ENCODE measurements at places on chromosomes 1 and 21.

DNA sequence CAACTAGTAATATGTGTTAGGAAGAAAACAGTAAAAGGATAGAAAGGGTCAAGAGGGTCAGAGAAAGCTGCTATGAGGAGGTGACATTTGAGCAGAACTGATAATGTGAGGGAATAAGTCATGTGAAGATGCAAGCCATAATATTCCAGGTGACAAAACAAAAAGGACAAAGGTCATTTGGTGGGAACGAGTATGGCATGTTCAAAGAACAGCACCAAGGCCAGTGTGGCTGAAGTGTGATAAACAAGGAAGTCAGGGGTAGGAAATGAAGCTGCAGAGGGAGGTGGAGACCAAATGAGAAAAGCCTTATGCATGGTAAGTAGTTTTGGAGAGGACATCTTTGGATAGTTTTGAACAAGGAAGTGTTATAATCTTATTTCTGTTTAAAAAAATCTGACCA, 46.7 kb downstream of the LPGAT1 start:
- no peak for DNase-seq

GRCh38 chr1:211420845-211421454, 71.0 kb downstream of the RD3 start:
- DNase-seq: peak; percentile 21

DNA sequence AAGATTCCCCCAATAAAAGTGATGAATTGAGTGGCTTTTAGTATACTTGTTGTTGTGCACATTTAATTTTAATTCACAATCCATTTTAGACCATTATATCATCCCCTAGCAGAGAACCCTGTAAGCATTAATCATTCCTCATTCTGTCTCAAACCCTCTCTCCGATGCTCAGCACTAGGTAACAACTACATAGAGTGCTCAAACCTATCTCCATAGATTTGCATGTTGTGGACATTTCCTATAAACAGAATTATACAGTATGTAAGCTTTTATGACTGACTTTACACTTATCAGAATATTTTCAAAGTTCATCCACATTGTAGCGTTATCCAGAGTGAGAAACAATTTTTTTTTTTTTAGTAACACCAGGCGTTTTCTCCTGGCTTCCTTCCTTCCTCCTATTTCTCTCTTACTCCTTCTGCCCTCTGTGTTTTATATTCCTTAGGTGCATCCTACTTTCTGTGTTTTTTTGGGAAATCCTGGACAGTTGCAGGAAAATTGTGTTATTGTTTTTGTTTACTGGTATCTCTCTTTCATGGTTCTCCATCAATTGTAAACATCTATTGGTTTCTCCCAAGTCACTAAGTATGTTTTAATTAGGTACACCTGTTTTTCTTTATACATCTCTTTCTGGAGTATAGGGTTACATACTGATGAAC, 1528.0 kb upstream of the TPTE start:
- no peak for DNase-seq

- DNase-seq: no peak
These were observed 11.9 kb upstream of the CBR3 start for GRCh38 chr21:36122977-36123376.

- DNase-seq: no peak
These were observed 22.8 kb upstream of the STRIP1 start for GRCh38 chr1:110011527-110012041.

DNA sequence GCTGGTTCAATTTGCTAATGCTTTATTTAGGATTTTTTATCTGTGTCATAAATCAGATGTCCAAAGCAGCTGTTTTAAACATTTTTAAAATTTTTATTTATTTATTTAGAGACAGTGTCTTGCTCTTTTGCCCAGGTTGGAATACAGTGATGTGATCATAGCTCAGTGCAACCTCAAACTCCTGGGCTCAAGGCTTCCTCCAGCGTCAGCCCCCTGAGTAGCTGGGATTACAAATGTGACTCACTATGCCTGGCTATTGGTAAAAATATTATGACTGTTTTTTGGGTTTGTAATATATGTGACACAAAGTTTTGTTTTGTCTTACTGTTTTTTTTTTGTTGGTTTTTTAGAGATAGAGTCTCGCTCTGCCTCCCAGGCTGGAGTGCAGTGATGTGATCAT, 11.8 kb downstream of the ZBED6 start:
- DNase-seq: no peak

DNA sequence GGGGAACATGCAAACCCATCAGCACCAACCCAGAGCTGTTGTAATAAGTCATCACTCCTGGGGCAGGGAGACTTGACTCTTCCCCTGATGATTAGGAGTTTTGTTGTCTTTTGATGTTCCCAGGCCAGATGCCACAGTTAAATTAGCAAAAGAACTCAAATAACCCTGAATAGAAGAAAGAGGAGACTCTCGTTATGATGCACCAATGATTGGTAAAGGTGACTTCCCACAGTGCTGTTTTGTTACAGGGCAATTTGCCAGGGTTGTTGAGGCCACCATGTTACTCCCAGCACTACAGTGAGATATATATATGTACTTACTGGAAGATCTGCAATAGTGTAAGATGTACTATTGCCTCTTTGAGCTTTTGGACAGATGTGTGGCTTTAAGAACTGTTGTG, 24.3 kb upstream of the RCAN1 start:
- no peak for DNase-seq

DNA sequence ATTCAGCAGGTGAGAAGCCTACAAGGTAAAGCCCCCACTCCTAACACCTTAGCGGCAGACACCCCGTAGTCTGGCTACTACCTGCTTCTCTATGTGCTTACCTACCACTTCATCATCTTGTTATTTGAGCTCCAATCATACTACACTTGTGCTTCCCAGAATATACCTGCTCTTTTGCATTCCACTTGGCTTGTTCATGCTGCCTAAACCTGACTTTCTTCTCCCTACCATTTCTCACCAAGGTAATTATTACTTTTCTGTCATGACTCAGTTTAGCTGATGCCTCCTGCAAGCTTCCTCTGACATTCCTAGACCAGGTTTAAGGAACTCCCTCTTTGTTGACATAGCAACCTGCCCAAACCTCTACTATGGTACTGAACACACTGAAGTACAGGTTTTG, 495.6 kb upstream of the C1orf87 start:
- no peak for DNase-seq

DNA sequence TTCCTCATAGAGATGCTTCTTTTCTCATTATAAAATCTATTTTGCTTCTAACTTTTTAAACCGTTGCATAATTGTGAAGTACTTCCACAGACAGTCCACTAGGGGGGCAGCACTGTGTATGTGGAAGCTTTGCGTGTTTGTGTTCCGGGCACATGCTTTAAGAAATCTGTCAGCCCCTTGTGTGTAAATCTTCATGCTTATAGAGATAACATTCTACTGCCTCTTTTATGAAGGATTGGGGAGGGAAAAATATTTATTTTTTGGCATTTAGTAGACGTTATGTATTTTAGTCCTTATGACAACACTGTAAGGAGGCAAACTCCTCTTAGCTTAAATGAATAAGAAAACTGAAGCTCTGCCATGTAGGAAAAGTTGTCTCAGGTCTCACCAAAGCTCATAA, 157.3 kb upstream of the PTGFR start:
- no peak for DNase-seq

GRCh38 chr21:40595806-40596205, 251.2 kb downstream of the DSCAM start:
- no peak for DNase-seq

DNA sequence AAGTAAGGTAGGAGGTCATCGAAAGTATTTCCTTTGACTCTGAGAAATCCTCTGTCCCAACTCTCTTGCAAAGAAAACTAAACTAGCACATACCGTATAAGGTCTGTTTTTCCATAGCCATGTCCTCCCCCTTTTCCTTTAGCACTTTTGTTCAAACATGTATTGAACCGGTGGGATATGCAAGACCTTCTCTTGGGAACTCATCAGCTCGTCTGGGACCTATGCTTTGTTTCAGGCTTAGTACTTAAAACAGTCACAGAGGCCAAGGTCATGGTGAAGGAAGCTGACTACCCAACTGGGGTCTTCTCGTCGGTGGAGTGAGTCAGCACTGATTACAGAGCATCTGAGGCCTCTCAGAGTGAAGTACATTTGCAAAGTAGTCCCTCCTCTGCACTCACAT, 185.0 kb downstream of the ZBTB18 start:
- no peak for DNase-seq

DNA sequence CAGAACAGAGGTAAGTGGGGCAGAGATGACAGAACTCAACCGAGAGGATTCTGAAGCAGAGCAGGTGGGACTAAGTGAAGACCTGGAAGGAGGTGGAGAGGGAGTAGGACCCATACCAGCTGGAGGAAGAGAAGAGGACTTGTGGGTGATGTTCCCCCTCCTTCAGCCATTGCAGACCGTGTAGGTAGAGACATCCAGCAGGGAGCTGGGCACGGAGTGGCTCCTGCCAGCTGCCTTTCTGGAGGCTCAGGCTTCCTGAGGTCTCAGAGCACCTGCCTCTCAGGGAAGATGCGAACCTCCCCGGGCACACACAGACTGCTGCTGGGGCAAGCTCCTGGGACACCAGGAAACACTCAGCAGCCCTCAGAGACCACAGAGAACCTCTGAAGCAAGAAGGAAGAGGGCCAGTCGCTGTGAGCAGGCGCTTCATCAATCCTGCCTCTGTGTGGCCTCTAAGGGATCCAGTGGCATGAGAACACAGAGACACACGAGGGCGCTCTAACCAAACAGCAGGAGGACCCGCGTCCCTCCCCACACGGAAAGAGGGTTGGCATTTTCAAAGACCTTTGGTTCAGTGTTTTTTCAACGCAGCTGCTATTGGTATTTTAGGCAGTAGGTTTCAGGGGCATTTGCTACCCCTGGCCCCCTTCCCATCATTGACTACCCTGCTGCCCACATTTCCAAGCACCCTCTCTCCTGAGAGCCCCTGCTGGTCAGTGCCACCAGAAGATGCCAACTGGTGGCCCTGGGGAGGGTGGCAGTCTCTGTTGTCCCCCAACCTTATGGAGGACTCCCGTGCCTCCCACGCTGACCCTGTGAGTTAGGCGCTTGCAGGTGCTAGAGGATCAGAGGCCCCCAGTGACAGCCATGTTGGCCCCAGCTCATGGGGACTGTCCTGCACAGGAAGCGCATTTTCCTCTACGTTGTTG, 89.6 kb upstream of the EDN2 start:
- DNase-seq: peak; percentile 62

- DNase-seq: no peak
These were observed 174.4 kb upstream of the FGGY start for GRCh38 chr1:59122527-59122926.

- DNase-seq: no peak
These were observed 58.1 kb downstream of the EDN2 start for GRCh38 chr1:41426201-41426890.

GRCh38 chr1:37399205-37399604, 75.2 kb upstream of the ZC3H12A start:
- DNase-seq: no peak

- no peak for DNase-seq
These were observed 76.0 kb upstream of the SOD1 start for GRCh38 chr21:31583498-31583897.

GRCh38 chr21:29174607-29175013, 44.2 kb downstream of the MAP3K7CL start:
- DNase-seq: no peak

- DNase-seq: no peak
These were observed 71.0 kb downstream of the FOXD2 start for GRCh38 chr1:47508702-47509431.

GRCh38 chr1:46410156-46411009, 16.3 kb downstream of the FAAH start:
- no peak for DNase-seq

GRCh38 chr1:244456586-244456985, 4.5 kb upstream of the CATSPERE start:
- no peak for DNase-seq

- no peak for DNase-seq
These were observed 39.3 kb downstream of the TBX15 start for GRCh38 chr1:118948846-118949245.

GRCh38 chr1:7476861-7477547, 294.1 kb upstream of the VAMP3 start:
- no peak for DNase-seq

- no peak for DNase-seq
These were observed 12.8 kb downstream of the ZDHHC18 start for GRCh38 chr1:26839339-26839722.

- no peak for DNase-seq
These were observed 12.7 kb downstream of the EFNA3 start for GRCh38 chr1:155091071-155092051.

GRCh38 chr1:85660541-85660940, 47.7 kb downstream of the ZNHIT6 start:
- DNase-seq: no peak

DNA sequence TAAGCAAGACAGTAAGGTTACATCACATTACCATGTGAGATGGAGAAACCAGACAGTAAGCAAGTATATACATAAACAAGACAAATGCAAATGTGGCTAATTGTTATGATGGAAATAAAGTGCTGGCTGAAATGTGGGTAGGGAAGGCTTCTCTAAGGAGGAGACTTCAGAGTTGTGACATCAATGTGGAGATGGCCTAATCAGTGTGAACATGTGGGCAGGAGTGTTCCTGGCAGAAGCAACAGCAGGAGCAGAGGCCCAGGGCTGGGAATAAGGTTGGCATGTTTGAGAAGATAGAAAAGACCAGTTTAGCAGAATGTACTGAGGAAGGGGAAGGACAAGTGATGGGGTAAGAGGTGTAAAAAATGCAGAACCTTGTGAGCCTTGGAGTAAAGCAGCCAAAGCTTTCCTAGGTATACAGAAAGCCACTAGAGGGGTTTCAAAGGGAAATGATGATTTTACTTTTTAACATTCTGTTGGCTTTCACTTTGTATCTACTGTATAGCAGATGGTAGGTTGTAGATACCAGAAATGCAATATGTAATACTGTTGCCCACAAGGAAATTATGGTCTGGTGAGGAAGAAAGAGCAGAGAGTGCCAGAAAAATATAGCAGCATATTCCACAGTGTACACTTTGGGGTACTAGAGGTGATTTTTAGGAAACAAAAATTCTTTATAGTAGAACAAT, 197.4 kb downstream of the FGGY start:
- DNase-seq: no peak

DNA sequence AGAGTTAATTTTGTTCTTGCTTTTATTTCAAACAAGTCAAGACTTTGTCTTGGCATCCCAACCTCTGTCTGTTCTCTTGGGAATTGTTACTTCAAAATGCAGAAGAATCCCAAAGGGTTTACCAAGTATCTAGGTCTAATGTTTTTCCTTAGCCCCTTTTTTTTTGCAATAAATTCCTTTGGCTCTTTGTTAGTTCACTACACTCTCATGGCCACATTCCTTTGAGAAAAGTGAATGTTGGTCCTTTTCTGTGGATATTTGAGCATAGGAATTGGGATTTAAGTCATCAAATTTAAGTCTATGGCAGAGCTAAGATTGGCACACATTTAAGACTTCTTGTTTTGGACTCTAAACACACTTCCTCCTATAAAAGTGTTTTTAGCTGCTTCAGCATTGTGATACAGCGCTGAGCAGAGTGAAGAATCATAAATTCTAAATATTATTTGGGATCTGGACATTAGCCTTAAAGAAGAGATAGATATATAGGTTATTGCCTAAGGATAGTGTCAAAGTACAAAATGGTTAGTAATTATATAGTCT, 1.9 kb downstream of the BTF3L4 start:
- DNase-seq: no peak

DNA sequence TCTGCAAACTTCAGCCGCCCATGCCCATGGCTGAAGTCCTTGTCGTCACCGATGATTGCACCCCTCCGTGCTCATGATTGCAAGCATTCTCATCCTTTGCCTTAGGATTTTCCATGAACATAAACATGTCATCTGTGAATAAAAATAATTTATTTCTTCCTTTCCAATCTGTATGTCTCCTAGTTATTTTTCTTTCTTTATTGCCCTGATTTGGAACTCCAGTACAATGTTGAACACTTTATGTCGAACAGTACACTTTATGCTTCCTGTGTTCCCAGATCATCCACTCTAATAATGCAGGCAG, 170.9 kb upstream of the SYT6 start:
- DNase-seq: no peak

Measured in fibroblast of skin of left biceps (primary cell).